Naive thymus-derived CD4-positive, alpha-beta T cell (primary cell): ENCODE measurements at places on chromosomes 7 and 10. TPM values are rescaled to one million over a fixed set of nuclear protein-coding genes. Genes with fewer than 3 reads are reported as not detected.

The EPHB4 gene
- 6.8 TPM for total RNA-seq

The ADGRA1 gene
- not detected for total RNA-seq

The LEP gene
- not detected for total RNA-seq

The NAT16 gene
- not detected in 2 replicates for total RNA-seq

The NOBOX gene
- total RNA-seq = not detected

The CTBP2 gene
- 0.05 TPM in 1 of 2 replicates, not detected in the other for total RNA-seq

The PNLIPRP3 gene
- not detected in 2 replicates for total RNA-seq

The CALML5 gene
- total RNA-seq = not detected

The PRPS1L1 gene
- total RNA-seq = not detected

The CUBN gene
- 7.0 TPM for total RNA-seq

The PTCD1 gene
- 4.3 TPM for total RNA-seq

The TMEM26 gene
- total RNA-seq = not detected

The TEX36 gene
- total RNA-seq = not detected

The ATP6V0A4 gene
- not detected for total RNA-seq

The IFIT2 gene
- total RNA-seq = 8.8 TPM

The NEBL gene
- 1.4 TPM for total RNA-seq

The BMS1 gene
- total RNA-seq = 9.7 TPM

The PNLIPRP2 gene
- total RNA-seq = not detected

The ATP5F1C gene
- 113 TPM for total RNA-seq

The AFAP1L2 gene
- 2.6 and 3.0 TPM in 2 replicates for total RNA-seq

The MYOF gene
- total RNA-seq = 0.57 TPM

The TSPAN12 gene
- total RNA-seq = not detected

The PTPRE gene
- total RNA-seq = 24.3 and 25.4 TPM in 2 replicates

The CALCR gene
- not detected for total RNA-seq

The PPP1R9A gene
- not detected in 2 replicates for total RNA-seq

The EIF5AL1 gene
- 0.17 TPM for total RNA-seq

The ENTPD1 gene
- total RNA-seq = 28.2 TPM

The TEX47 gene
- not detected in 2 replicates for total RNA-seq

The PRR15 gene
- not detected for total RNA-seq

The PON1 gene
- total RNA-seq = not detected in 2 replicates

The AOAH gene
- 127 TPM for total RNA-seq

The MRC1 gene
- total RNA-seq = 0.51 TPM

The ADARB2 gene
- total RNA-seq = 0.05 TPM

The CISD1 gene
- 41.2 and 45.7 TPM in 2 replicates for total RNA-seq

The LIPM gene
- not detected for total RNA-seq

The ANKRD30A gene
- total RNA-seq = not detected

The SH2B2 gene
- total RNA-seq = 0.87 and 1.6 TPM in 2 replicates

The SFTPA1 gene
- total RNA-seq = not detected in 2 replicates

The NRCAM gene
- total RNA-seq = 9.5 TPM

The OR2A5 gene
- total RNA-seq = not detected

The FAM13C gene
- total RNA-seq = not detected

The PILRA gene
- total RNA-seq = 13.4 TPM

The CYP3A4 gene
- total RNA-seq = not detected
